Activated CD8-positive, alpha-beta memory T cell treated with anti-CD3 and anti-CD28 coated beads, Interleukin-2, amount 50 U/mL, for 4 hours (primary cell): ENCODE measurements at places on chromosomes 2 and 18.

DNA sequence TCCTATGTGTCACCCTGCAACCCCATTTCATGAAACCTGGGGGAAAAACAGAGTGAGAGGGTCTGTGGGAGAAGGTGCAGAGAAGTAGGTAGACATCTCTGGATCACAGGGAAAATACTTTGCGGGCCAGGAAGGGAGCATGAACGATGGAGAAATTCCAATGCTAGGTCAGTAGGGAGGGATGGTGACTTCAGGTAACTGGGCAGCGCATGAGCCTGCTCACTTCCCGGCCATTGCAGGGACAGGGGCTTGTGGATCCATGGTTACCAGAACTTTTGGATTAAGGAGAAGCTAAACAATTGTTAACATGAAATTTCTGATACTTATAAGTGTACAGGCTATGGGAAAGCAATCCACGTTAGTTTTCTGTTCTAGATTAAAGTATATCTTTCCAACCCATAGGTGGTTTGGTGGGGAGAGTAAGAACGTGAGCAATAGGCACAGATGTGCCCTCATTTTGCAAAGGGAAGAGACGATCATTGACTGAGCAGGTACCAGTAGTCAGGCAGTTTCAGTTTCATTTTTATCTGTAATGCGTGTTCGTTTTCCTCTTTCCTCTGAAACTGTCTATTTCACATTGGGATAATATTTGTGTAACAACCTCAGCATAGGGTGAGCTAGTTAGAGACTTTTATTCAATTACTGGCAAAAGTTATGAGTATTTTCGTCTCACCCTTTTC, 65.0 kb downstream of the NYAP2 start:
- no peak for DNase-seq

DNA sequence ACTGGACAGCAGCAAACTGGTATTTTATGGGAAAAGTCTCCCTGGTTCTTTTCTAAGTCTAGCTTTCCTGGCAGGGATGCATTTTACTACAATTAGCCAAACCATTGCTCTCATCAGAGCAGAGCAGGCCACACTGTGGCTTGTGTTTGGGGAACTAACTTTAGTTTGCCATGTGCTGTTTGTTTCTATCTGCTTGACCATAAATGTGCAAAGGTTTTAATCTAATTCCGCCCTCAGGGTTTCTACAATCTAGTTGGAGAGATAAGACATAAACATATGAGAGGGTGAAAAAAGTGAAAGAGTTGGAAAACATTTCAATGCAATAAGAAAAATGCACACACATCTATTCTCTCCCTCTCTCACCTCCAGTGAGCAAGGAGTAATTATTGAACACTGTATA, 86.9 kb upstream of the MAPK4 start:
- DNase-seq: no peak

DNA sequence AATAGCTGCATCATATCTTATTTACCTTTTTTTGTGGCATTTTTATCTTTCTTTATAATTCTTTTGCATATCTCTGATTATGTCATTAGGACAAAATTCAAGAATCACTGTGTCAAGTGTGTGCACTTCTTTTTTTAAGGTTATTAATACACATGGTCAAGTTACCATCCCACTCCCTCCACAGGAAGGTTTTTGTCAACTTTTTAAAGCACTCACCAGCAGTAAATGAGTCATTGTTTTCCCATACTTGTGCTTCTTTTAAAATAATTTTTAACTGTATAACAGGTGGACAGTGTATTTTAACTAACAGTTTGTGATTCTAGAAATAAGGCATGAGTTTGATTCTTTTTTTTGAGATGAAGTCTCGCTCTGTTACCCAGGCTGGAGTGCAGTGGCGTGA, 45.7 kb upstream of the FAM171B start:
- DNase-seq: no peak

DNA sequence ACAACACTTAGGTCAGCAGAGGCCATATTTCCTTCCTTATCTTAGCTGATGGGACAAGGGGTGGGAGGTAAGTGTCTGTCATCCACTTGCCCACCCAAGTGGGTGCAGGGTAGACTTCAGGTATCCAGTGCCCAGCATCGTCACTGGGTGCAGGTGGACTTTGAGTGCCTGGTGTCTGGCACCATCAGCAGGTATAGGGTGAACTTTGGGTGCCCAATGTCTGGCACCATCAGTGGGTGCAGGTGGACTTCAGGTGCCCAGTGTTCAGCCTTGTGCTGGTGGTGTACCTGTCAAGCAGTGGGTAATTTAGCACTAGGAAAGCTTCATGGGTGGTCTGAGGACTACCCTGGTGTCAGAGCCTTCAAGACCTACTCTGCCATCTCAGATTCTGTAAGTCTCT, 175.6 kb downstream of the SEPTIN10 start:
- DNase-seq: no peak

- no peak for DNase-seq
These were observed 137.9 kb upstream of the PARD3B start for GRCh38 chr2:204407204-204408014.

GRCh38 chr2:21231985-21232384, 108.2 kb downstream of the TDRD15 start:
- DNase-seq: no peak

GRCh38 chr2:210442457-210442856, 34.1 kb downstream of the LANCL1 start:
- no peak for DNase-seq

- no peak for DNase-seq
These were observed 682 bp upstream of the SCLY start for GRCh38 chr2:238060096-238060541.
